ENCODE measurements at places on chromosomes 2 and 18.

GRCh38 chr2:235171550-235172031, 219.8 kb downstream of the SH3BP4 start:
- DNase-seq = peak; percentile 91

GRCh38 chr2:201707753-201708152, 9.3 kb upstream of the MPP4 start:
- DNase-seq = peak; percentile 48

- no peak for DNase-seq
Observed at GRCh38 chr2:206838690-206839089, 73.3 kb downstream of the FASTKD2 start.

- peak; percentile 41 for DNase-seq
Observed at GRCh38 chr2:145190031-145190703, 670.2 kb upstream of the ZEB2 start.

DNA sequence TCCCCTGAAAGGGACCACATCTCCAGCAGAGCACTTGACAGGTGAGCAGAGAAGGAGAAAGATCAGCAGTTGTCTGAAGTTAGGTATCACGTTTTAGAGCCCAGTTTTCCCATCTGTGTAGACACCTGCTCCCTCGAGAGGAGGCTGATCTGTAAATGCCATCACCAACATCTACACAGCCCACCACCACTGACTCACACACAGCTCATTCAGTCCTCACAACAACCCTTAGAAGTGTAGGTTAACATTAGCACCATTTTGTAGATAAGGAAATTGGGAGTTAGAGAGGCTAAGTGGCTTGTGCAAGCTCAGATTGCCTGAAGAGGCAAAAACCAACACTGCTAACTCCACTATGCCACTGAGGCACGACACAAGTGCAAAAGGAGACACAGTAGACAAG, 37.2 kb upstream of the STAT1 start:
- no peak for DNase-seq

- peak; percentile 60 for DNase-seq
Observed at GRCh38 chr18:59308248-59308937, 10.1 kb downstream of the CPLX4 start.

- peak; percentile 59 for DNase-seq
Observed at GRCh38 chr2:213189001-213189899, 37.8 kb upstream of the IKZF2 start.

DNA sequence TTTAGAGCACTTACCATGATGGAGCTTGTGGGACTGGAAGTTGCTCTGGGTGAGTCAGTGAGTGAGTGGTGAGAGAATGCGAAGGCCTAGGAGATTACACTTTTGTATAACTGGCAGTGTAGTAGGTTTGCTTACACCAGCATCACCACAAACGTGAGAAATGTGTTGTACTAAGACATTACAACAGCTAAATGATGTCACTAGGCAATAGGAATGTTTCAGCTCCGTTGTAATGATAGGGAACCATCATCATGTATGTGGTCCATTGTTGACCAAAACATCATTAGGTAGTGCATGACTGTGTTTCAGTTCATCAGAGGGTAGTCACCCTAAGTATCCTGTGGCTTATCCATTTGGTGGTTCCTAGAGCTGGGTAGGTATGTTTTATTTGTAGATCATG, 11.9 kb downstream of the ZNF407 start:
- DNase-seq = peak; percentile 89

- DNase-seq = no peak
Observed at GRCh38 chr2:133680343-133681049, 112.2 kb upstream of the NCKAP5 start.

GRCh38 chr2:19086231-19086651, 272.2 kb downstream of the OSR1 start:
- DNase-seq = no peak

- no peak for DNase-seq
Observed at GRCh38 chr18:72993250-72993649, 125.5 kb upstream of the NETO1 start.

DNA sequence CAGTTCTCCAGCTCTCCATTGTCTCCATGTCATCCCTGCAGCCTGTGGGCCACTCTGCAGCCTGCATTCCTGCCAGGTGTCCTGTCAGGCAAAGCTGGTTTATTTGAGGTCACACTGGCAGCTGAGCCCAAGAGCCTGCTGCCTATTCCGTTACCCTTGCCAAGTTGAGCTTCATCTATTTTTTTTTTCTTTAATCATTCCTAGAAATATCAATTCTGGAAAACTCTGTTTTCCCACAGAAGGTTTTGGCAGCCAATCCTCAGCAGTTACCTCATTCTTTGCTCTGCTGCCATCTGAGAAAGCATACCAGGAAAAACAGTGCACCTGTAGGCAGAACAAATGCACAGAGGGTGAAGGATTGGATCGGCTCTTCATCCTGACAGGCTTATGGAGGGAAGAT, 411.0 kb upstream of the ACVR2A start:
- DNase-seq = no peak

- no peak for DNase-seq
Observed at GRCh38 chr2:137339051-137339450, 573.7 kb downstream of the THSD7B start.

DNA sequence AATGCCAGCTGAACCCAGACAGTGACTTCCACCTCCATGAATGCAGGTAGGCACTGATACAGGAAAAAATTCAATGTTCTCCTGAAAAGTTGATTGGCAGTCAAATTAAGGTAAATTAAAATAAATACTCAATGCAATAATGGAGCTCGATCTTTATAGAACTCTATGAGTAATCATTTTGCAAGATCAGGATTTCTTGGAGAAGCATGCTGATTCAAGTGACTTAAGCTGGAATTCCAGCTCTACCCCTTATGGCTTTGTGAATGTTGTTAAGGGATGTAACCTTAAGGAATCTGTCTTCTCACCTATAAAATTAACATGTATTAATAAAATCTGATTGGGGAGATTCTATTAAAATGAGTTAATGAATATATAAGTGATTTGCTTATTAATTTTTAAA, 145.1 kb downstream of the QPCT start:
- peak; percentile 7 for DNase-seq

DNA sequence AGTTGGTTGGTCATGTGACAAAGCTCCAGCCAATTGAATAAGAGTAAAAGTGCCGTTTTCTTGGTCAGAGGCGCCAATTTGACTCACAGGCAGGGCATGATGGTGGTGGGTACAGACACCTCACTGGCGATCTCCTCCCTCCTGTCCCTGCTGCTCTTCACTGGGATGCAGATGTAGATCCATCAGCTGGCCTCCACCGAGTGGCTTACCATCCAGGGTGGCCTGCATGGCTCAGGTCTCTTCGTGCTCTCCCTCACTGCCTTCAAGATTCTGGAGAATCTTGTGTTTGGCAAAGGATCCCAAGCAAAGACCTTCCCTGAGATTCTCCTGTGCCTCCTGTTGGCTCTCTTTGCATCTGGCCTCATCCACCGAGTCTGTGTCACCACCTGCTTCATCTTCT, 12.9 kb downstream of the SIX2 start:
- DNase-seq = no peak
